ENCODE measurements at places on chromosomes 11 and 22. TPM values are rescaled to one million over a fixed set of nuclear protein-coding genes. Genes with fewer than 3 reads are reported as not detected.

- DNase-seq = no peak
These were observed 21.7 kb downstream of the PTPN5 start for GRCh38 chr11:18769802-18770456.

Gene MIOX
- not detected for total RNA-seq

Gene DEFB131B
- not detected for total RNA-seq

Gene PHOX2A
- total RNA-seq = not detected

- DNase-seq = no peak
These were observed 135.6 kb upstream of the ZC3H12C start for GRCh38 chr11:109957601-109958000.

GRCh38 chr22:19480789-19481188 lies 1.1 kb downstream of the CDC45 start:
- DNase-seq = no peak

DNA sequence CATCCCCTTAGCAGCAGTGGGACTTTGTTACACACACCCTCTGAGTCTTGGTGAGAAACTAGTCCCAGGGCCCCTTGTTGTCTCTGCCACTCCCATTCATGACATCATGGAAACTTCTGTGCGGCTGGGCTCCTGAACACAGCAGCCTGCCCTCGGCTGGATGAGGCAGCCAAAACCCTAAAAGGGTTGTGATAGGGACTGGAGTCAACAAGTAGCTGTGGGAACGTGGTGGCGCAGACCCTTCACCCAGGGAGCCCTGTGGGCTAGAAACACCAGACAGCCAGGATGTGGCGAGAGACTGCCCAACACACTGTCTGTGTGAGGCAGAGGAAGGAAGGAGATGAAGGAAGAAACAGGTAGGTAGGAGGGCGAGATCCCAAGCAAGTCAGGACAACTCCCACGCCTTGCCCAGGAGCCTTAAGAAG lies 3.9 kb downstream of the CD3D start:
- no peak for DNase-seq

Gene PRAME
- not detected for total RNA-seq

Gene C11orf42
- total RNA-seq = not detected

Gene NLRP6
- total RNA-seq = 5.7 TPM

Gene FAT3
- total RNA-seq = 1.2 TPM

Gene MADD
- total RNA-seq = 20.5 TPM

DNA sequence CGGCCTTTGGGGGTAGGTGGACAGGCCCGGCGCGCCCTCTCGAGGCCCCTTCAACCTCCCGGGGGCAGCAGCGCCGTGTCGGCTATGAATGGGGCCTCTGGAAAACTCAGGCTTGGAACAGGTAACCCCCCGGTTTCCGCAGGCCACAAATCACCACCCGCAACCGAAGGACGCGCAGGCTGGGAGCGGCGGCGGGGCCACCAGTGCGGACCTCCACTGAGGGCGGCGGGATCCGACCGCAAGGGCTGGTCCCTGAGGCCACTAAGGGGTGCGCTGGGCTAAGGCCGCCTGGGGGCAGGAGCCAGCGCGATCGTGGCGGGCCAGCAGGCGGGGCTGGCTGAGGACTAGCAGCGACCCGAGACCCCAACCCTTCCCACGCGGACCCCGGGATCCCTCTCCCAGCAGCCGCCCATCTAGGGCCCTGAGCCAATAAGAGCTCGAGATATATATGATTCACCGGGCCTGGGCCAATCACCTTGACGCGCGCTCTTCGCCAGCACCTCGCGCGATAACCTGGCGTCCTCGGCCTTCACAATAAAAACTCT lies 609 bp upstream of the ATF4 start:
- no peak for DNase-seq

- DNase-seq = peak; percentile 89
These were observed 32.0 kb upstream of the COMT start for GRCh38 chr22:19909350-19910179.

- no peak for DNase-seq
These were observed 11.9 kb upstream of the NXF1 start for GRCh38 chr11:62817129-62817528.

- DNase-seq = no peak
These were observed 20.4 kb upstream of the MAPK1 start for GRCh38 chr22:21887841-21888240.

DNA sequence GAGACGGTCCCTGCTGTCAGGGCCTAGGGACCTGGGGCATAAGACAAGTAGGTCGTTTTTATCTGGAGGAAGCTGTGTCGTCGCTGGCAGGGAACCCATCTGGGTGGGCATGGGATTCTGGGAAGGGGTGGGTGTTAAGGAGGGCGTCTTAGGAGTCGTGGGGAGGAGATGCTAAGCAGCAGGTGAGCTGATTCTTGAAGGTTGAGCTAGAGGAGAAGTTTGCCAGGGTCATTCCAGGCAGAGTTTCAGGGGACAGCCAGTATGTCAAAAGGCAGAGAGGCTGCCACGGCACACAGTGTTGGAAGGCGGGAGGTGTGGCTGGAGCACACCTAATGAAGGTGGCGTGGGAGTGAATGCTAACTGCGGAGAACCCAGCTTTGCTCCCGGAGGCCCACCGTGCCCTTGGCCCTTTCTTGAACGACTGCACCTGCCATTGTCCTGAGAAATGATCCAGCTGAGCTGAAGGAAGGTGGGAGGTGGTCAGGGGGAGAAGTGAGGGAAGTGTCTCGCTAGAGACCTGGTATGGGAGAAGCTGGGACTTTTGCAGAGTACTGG lies 1.3 kb downstream of the FAM118A start:
- DNase-seq = no peak

DNA sequence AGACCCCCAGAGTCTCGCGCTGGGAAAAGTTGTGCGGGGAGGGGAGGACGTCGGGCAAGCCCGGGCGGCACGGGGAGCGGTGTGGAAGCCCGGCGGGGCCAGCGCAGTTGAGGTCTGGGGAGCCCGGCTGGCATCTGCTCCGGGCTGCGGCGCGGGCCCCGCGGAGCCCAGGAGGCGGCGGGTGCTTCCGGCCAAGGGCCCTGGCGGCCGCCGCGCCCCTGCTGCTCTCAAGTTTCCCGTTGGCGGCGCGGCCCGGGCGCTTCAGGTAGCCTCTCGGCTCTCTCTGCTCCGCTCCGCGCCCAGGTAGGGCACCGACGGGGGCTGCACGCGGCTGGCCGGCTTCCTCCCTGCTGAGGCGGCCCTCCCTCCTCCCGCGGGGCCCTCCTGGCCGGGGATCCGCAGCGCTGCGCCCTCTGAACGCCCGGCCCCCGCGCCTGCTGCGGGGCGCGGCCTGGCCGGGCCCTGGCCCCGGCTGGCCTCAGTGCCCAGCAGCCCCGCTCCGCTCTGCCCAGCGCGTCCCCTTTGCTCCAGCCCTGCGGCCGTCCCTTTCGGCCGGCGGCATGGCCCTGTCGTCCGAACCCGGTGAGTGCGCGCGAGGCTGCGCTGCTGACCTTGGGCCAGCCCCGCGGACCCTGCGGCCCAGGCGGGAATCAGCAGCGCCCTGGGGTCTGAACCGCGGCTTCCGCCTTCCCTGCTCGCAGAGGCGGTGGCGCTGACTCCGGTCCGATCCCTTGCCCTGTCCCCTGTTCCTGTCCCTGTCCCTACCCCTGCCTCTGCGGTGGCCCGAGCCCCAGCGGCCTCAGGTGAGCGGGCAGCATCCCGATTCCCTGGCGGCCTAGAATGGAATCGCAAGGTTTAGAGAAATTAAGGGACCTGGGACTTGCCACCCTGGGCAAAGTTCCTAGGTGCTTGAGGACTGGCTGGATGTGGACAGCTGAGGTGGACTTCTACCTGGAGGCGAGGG lies 4.3 kb upstream of the AMPD3 start:
- DNase-seq = peak; percentile 58

Gene RFPL2
- under 0.01 TPM for total RNA-seq

Gene IGSF22
- total RNA-seq = not detected

Gene TMX2
- total RNA-seq = 48.3 TPM

DNA sequence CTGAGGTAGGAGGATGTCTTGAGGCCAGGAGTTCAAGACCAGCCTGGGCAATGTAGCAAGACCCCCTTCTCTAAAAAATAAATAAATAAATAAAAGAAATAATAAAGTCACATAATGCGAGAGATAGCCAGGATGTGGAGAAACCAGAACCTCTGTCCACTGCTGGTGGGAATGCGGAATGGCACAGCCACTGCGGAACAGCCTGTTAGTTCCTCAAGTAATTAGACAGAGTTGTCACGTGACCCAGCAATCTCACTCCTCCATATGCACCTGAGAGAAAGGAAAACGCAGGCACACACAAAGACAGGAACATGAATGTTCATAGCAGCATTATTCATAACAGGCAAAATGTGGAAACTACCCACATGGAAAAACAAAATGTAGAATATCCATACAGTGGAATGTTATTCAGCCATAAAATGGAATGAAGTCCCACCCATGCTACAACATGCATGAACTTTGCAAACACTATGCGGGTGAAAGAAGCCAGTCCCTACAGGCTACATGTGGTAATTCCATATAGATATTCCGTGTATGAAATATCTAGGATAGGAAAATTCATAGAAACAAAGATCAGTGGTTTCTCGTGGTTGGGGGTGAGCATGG lies 27.4 kb downstream of the LIF start:
- DNase-seq = no peak

Gene CNTN5
- total RNA-seq = 0.05 TPM

Gene LSP1
- 5.0 TPM for total RNA-seq

Gene TBX1
- 0.17 TPM for total RNA-seq

GRCh38 chr22:33526434-33527107 lies 393.7 kb downstream of the LARGE1 start:
- no peak for DNase-seq

GRCh38 chr11:76756341-76756741 lies 26.8 kb upstream of the TSKU start:
- no peak for DNase-seq

Gene CD44
- 26.9 TPM for total RNA-seq

DNA sequence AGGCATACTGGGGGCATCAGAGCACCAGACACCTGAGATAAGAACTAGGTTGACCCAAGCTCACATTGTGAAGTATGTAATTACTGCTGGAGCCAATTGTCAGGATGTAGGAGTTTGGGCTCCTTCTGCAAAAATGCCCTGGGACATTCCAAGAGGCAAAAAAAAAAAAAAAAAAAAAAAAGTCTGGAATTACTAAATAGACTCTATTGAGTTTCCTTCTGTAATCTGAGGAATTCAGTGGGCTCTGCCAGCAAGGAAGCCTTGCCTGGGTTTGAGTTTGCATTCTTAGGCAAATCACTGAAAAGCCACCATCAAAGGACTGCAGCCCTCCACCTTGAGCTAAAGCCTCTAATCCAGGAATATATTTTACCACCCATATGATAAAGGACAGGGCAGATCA lies 8.0 kb upstream of the CAVIN3 start:
- no peak for DNase-seq

GRCh38 chr11:96288915-96289314 lies 54.1 kb downstream of the MAML2 start:
- DNase-seq = no peak

GRCh38 chr11:36411202-36411640 lies 98.9 kb downstream of the TRAF6 start:
- DNase-seq = no peak

Gene POGLUT3
- total RNA-seq = 7.4 TPM

Gene HTR3A
- total RNA-seq = not detected

GRCh38 chr22:50257451-50258360 lies 3.8 kb downstream of the MAPK12 start:
- no peak for DNase-seq

DNA sequence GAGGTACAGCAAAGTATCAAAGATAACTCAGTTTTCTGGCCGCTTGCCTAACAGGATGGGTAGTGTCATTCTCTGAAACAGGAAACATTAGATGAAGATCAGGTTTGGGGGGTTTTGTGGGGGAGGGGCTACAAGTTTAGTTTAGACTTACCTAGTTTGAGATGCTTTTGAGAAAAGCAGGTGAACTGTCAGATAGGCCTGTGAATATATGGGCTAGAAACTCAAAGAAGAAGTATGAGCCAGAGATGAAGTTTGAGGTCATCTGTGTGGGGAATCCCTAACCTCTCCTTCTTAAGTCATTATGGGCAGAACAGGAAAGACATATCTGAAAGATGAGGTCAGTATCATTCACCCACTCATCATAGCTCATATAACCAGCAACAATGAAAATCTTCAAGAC lies 11.9 kb downstream of the HOATZ start:
- DNase-seq = no peak

- peak; percentile 100 for DNase-seq
These were observed at the start of gene DRAP1 for GRCh38 chr11:65919141-65919572. Gene DRAP1, plus strand, starts transcription at chr11:65919426. Its CDS starts 76 bp downstream, at chr11:65919502.

DNA sequence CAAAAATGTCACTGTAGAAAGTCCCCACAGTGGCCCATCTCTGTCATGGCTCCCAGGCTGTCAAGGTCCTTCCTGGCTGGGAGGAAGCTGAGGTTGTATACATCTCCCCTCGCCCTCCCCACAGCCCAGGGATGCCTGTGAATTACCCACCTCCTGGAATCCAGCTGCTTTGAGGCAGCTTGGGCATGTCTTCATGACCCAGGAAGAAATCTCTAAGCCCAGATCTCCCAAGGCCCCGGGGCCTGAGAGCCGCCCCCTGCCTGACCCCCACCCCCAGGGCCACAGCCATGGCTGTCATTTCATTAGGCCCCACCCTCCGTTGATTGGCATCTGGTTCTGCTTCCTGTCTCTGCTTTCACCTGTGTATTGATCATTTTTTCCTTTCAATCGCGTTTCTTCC lies 207.5 kb downstream of the TBC1D22A start:
- no peak for DNase-seq

DNA sequence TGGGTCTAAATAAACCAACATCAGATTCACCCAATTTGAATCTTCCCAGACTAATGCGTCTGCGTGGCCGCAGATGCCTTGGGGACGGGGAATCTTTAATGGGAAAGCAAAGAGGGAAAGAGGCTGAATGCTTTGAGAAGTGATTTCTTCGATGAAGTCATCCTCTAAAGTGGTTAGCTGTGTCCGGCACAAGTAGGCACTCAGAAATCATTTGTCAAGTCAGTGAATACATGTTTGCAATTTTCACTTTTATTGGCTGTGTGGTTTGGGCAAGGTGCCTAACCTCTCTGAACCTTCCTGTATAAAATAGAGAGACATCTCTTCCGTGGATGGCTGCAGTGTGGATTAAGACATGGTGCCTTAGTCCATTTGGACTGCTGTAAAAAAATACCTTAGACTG lies 19.7 kb upstream of the IFT27 start:
- no peak for DNase-seq

Gene GPR152
- total RNA-seq = not detected

DNA sequence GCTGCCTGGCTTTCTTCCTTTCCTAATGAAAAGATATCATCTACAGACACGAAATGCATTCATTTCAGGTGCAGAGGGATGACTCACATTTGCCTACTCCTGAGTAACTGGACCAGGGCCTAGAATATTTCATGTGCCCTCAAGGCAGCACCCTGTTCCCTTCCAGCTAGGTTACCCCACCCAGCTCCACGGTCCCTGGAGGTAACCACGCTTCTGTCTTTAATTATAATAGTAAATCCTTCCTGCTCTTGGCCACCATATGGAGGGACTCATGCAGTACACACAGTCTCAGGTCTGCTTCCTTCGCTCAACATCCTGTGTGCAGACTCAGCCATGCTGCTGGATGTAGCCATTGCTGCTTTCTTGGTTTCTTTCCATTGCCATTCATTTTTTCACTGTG lies 22.3 kb downstream of the DHCR7 start:
- DNase-seq = no peak

- no peak for DNase-seq
These were observed 64.0 kb downstream of the CCDC83 start for GRCh38 chr11:85918910-85919794.

- DNase-seq = no peak
These were observed 313.6 kb upstream of the ANO3 start for GRCh38 chr11:26018336-26018735.

- DNase-seq = no peak
These were observed 27.2 kb downstream of the PPFIBP2 start for GRCh38 chr11:7540830-7541555.
